Foreskin keratinocyte (primary cell): ENCODE measurements at places on chromosomes 4 and X.

GRCh38 chrX:6693051-6693450 lies 158.1 kb upstream of the VCX3A start:
- no peak for DNase-seq

- DNase-seq = no peak
Measured at GRCh38 chrX:153380691-153381090, 20.5 kb downstream of the PNMA6E start.

- no peak for DNase-seq
Measured at GRCh38 chr4:38442073-38442788, 221.8 kb upstream of the KLF3 start.

GRCh38 chr4:46249106-46249505 lies 125.3 kb upstream of the GABRG1 start:
- DNase-seq = no peak

GRCh38 chr4:102411408-102411807 lies 66.1 kb upstream of the SLC39A8 start:
- no peak for DNase-seq

DNA sequence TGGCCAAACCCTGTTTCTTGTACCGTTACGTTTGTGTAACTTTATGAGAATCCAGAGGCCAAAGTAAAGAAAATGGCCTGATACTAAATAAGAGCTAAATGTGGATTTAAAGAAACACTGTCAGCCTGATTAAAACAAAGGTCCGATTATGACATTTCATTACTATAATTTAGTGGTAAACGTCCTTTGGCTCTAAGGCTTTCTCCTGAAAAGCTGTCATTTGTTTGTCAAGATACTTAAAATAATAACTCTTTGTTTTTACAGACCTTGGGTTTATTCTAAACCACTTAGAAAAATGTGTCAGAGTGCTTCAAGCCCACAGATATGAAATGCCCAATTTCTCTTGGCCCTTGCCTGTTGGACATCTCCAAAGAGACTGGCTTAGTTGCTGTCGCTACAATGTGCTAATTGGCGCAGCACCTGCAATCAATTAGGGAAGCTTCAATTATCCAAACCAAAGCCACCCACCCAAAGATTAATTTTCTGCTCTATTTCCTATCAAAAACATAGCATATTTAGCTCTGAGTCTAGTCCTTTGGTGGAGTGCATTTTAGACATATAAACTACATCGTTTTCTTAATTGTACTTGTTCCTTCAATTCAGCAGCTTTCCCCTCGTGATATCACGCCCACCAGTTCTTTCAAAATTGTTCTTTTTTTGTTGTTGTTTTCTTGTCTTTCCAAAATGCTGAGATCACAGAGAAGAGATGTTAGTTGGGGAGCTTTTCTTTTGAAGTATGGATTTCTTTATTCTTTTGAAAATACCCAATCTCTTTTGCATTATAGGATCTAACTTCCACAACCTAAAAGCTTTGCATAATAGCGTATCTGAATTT lies 13.6 kb downstream of the SMIM20 start:
- DNase-seq = no peak

DNA sequence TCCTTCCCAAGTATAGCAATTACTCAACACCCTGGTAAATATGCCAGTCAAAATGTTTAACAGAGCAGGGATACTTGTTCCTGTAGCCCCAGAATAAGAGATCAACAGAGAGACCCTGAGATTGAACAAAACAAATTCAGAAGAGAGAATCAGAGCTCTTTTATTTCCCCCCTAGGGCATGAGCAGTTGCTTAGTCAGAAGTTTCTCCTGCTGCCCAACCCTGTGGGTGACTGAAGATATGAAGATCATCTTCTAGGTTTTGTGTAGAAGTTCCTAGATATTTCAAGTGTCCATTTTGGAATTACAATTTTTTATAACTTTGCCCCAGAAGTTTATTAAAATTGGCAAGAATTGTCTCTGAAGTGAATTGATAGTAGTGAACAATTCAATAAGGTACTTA lies 59.1 kb upstream of the RXFP1 start:
- DNase-seq = peak; percentile 70

- no peak for DNase-seq
Measured at GRCh38 chr4:6494431-6495295, 22.2 kb upstream of the PPP2R2C start.

DNA sequence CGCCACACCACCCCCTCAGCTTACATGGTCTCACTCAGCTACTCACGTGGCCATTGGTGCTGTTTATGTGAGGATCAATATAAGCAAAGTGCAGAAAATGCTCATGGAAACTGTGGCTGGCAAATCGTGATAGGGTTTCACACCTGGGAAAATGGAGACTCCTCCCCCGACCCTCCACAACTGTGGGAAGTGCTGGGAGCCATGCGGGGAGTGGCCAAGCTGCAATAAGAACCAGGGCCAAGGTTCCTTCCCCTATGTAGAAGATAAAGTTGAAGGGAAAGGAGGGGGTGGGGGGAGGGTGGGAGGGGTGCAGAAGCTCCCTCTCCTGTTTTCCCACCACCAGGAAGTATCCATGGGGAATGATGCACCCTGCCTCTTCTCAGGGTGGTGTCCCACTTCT lies 145.5 kb upstream of the MAMLD1 start:
- no peak for DNase-seq

DNA sequence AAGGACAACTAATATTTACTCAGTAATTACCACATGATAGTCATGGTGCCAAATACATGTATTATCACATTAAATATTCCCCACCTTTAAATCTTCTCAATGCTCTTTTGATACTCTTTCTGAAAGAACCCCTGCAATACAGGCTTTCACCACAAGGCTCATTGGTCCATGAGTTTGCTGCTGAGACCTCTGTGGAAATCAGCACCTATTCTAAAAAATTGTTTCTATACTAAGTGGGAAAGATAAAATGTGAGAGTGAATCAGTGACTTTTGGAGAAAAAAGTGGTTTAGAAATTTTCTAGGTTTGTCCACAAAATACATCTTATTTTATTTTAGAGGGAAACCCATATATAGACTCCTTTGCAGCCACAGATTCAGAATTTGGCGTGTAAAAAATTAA lies 257.3 kb downstream of the ZIC3 start:
- DNase-seq = no peak

- DNase-seq = no peak
Measured at GRCh38 chrX:46559062-46559461, 13.8 kb upstream of the ZNF674 start.

DNA sequence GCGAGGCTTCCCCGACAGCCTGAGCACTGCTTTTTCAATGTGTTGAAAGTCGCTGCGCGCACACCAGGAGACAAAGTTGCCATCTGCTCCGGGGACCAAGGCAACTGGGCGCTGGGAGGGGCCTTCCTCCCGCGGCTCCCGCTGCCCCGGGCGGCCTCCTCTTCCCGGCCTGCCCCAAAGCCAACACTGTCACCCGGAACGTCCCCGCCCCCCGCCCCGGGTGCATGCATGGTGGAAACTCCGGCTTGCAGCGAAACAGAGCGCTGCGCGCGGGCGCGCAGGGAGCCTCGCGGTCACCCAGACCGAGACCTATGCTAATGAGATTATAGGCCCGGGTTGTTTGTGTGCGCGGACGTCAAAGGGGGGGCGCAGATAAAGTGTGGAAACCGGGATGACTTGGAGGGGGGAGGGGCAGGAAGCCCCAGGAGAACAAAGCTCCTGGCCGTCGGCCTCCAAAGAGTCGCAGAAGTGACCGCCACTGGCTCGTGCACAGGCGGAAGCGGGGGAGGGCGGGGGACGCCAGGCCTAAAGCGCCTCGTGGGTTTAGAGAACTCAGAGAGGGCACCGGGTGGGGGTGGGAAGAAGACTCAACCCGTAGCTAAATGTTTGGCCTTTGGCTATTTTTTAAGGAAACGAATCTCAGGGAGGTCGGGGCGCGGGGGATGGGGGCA lies 88.8 kb downstream of the BCOR start:
- no peak for DNase-seq

DNA sequence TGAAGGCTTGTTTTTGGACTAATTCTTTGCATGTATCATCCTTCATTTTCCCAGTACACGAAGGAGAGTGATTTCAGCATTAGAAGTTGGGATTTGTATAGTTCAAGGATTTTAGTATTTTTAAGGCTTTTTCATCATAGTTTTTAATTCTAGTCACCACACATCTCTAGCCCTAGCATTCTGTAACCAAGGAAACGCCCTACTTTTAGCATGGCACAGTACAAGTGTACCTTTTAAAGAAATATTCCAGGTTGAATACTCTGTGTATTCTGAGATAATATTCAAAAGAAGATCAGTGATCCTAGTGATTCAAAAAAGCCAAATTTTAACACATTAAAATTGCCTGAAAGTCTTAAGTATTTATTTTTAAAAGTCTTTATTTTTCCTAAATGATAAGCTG lies 150.5 kb downstream of the RAP1GDS1 start:
- no peak for DNase-seq

GRCh38 chr4:40363945-40364344 lies 28.8 kb downstream of the CHRNA9 start:
- no peak for DNase-seq

DNA sequence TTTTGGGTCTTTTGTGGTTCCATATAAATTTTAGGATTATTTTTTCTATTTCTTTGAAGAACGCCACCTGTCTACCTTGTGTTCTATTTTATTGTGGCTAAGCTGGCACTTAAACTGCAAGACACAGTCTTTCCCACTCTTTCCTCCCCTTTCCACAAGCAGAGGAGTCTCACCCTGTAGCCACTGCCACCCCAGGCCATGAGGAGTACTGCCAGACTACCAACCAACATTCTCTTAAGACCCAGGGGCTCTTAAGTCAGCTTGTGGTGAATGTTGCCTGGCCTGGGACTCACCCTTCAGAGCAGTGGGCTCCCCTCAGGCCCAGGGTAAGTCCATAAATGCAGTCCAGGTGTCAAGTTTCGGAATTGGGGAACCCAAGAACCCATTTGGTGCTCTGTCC lies 58.0 kb upstream of the FMR1 start:
- no peak for DNase-seq

GRCh38 chr4:72529148-72529822 lies 39.7 kb downstream of the ADAMTS3 start:
- DNase-seq = no peak
